HCEC 1CT (cell line): ENCODE measurements at places on chromosomes 6 and 20.

DNA sequence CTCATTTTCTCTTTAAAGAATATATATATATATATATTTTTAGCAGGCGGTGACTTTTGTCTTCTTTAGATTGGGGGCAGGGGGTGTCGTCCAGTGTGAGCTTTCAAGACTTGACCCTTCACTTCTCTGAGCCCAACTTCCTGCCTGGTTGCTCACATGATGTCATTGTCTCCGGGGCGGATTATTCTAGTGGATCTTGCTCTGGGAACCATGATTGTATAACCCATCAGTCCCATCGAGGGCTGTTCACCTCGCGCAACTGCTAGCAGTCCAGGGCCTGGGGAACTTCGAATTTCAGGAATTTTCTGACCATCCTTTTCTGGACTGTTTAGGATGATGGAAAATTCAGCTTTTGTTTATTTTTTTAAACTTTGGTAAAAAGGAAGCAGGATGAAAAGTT is 1.0 kb downstream of the IGF2R start:
- DNase-seq: peak; percentile 84

- no peak for DNase-seq
Measured at GRCh38 chr6:2656460-2657079, 94.2 kb downstream of the MYLK4 start.

DNA sequence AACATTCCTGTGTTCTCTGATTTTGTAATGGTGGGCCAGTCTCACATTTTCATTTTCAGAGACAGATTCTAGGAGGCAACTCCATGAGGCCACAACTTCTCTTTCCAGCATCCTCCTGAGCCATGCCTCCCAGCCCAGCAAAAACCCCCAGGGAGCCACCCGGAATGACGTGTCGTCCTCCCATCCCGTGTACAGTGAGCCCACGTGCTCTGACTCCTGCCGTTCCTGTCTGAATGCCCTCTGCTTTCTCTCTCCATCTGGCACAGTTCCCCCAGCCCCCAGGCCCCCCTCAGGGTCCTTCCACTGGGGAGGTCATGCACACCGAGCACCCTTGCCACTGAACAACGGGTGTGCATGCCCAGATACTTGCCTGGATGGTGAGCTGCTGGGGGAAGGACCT is 38.0 kb downstream of the C20orf203 start:
- DNase-seq: no peak

- DNase-seq: no peak
Measured at GRCh38 chr6:24214984-24215383, 89.0 kb downstream of the NRSN1 start.

GRCh38 chr20:18773566-18773965 is 40.0 kb upstream of the SCP2D1 start:
- DNase-seq: no peak

DNA sequence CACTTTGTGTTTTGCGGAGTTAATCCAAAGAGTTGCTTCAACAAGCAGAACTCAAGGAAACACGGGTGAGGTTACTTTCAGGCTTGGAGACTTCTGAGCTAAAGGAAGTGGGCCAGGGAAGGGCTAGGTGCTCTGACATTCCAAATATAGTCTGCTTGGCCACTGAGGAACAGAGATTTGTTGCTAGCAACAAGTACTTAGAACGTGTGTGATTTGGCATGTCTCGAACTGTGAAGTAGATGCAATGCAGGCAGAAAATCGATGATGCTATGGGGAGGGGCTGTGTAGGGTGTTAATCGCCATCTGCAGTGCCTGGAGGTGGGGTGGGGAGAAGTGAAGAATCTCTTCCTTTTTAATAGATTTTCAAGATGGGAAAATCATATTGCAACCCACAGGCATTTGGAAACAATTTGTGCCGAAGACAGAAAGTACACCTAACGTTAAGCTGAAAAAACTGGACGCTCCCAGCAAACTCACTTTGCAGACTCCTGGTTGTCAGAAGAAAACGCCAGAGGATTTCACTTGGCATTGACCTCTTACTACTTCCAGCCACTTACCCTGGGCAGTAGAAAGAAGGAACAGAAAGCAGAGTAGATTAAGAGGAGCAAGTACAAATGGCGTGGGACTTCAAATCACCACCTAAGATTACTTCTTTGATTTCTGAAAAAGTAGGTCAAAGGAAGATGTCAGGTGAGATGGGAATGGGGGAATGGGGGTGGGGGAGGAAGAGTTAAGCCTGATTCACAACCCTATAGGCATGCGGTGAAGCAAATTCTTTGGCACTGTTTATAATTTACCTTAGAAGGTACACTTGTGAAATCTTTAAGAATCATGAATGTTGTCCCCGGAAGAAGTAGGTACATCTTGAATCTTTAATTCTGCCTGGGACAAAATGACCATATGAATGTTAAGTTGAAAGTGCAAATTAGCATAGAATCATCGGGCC is 314.1 kb downstream of the CD83 start:
- no peak for DNase-seq

DNA sequence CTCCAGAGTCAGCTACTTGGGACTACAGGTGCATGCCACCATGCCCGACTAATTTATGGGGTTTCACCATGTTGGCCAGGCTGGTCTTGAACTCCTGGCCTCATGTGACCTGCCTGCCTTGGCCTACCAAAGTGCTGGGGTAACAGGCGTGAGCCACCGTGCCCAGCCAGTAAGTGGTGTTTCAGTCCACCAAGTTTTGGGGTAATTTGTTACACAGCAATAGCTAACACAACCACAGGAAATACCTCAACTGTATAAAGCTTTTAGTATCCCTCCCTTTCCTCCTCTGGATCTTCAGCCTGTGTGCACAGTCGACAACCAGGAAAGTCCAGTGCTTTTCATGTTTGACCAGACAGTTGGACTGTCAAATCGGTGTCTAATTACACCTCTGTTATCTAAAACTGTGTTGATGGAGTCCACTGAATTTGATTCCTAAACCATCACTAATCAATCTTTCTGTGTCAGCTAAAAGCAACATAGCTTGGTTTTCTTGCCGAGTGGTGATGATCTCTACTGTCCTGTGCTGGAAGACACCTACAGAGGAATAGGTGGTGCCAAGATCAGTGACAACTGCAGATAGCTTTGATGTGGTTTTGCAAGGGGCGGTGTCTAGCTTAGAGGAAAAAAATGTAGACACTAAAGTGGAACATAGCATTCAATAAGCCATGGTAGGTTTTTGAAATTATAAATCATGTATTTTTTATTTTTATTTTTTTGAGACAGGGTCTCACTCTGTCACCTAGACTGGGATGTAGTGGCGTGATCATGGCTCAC is 22.2 kb upstream of the ZBTB2 start:
- no peak for DNase-seq

DNA sequence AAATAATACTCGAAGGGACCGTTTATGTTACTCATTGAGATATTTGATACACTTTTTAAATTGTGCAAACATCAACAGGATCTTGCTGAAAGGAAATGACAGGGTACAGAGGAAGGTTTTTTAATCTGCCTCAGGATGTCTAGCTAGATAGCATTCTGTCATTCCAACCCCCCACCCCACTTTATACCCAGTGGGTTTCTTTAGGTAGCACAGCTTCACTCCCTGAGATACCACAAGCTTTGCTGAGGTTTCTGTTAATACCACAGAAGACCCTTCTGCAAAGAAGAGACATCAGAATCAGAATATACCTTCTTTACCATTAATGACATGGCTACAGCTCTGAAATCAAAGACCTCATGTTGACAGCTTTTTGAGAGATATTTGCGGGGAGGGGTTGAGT is 1.3 kb downstream of the PHACTR2 start:
- DNase-seq: peak; percentile 47

DNA sequence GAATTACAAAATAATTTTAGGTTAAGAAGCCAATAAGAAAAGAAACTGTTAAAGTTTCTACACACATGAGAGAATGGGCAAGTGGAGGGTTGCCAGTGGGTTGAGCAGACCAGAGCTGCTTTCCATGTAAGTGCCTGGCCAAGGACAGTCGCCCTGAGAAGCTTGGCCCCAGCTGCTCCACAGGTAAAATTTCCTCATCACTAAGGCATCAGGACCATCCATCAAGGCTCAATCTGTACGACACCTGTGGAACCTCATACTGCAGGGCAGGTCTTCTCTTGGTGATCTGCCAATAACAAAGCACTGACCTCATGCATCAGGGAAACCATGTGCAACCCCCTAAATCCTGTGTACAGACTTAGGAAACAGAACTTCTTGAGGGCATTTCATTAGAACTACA is 115.4 kb downstream of the INSM1 start:
- DNase-seq: no peak

DNA sequence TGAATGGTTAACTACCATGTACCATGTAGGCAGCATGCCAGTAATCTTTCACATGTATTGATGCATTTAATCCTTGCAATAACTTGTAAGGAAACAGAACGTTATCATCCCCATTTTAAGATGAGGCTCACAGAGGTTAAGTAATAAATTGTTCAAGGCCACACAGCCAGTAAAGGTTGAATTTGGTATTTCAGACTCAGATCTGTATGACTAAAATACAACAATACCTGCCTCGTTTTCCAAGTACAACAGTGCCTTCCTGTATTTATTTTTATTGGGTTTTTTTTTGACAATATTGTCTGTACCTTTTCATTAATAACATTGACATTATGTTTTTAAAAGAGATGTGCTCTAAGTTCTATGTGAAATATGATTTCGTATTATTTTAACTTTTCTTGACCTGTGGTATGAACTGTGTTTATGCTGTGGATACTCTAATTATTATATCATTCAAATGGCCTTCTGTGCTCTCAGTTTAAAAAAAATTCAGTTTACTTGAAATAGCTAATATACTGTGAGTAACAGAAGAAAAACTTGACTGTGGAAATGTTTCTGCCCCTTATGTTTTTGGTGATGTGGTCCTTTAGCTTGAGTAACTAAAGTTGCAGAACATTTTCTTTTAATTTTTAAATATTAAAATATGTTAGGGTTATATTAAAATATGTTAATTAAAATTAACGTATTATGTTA is 39.7 kb downstream of the XRN2 start:
- DNase-seq: peak; percentile 52

DNA sequence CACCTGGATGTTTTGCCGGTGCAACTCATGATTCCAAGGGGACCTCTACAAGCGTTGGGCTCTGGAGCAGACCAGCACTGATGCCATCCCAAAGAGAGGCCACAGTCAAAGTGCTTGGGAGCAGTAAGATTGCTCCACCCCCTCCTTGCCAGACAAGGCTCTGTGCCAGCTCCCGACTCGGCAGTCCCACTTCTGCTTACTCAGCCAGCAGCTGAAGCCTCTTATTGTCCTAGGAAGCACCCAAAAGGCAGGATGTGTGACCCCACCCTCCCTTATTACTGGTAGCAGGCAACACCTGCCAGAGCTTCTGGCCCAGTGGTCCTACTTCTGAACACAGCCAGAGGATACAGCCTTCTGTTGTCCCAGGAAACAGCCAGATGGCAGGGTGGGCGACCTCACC is 614.2 kb downstream of the TENT5A start:
- DNase-seq: no peak

GRCh38 chr6:32668226-32668747 is 1.8 kb upstream of the HLA-DQB1 start:
- DNase-seq: no peak

DNA sequence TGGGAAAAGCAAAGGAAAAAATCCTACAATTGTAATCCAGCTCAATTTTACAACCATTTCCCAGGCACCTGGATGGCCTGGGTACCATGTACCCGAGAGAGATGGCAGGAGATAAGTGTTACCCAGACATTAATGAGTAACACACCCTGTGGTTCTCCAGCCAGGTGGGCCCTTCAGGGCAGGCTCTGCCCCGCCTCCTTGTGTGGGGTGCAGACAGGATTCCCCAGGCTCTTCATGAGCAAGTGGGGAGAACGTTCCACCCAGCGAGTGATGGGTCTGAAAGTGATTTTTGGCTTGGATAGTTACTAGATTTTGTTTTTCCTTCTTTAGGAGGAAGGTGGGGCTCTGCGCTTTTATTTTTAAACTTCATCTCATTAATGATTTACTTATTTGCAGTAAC is 243.9 kb downstream of the TAF4 start:
- no peak for DNase-seq

DNA sequence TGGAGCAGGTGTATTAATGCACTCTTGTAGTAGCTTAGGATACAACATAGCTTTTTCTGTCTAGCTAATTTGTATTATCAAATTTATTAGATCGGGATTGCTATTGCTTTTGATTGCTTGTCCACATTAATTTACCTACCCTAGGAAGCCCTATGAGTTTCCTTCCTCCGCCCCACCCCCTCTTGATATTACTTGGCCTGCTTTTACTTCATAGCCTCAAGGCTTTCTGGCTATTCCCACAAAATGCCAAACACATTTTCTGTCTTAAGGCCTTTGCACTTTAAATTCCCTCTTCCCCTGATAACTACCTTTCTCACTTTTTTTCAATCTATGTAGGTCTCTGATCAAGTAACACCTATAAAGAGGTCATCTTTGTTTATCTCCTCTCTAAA is 99.1 kb upstream of the PRSS16 start:
- DNase-seq: no peak

GRCh38 chr20:54126806-54127655 is 46.8 kb downstream of the CYP24A1 start:
- DNase-seq: no peak

- DNase-seq: no peak
Measured at GRCh38 chr20:25020345-25020744, 27.8 kb upstream of the APMAP start.

DNA sequence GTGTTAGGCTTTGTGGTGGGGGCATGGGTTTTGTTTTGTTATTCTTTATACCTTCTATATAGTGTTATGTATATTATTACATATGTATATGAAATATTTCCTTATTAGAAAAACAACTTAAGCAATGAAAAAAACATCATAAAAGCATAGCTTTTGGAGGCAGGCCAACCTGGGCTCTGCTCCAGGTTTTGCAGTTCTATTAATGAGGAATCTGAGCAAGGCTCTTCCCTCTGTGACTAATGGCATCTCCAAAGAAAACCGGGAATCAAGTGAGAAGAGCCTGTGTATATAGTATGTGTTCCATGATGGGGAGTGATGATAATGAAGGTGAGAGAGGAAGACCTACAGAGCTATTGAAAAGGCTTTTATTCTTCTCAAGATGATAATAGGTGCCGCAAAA is 291.1 kb downstream of the CLIC5 start:
- DNase-seq: peak; percentile 81

- no peak for DNase-seq
Measured at GRCh38 chr20:12535316-12535715, 473.5 kb upstream of the SPTLC3 start.

DNA sequence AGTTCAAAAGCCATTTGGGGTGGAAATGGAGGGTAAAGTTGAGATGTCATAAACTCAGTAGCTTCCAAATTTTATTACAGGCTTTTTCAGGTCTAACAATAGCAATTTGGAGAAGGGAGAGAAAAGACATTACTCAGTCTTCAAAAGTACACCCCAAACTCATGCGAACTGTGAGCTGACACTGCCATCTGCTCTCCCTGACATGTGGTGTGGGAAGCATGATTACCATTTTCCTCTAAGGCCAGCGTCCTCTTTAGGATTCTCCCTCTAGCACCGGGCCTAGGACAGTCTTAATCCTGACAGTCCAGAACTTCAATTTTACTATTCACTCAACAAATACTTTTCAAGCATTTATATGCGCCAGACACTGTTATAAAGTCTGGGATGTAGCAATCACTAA is 536.0 kb upstream of the JARID2 start:
- no peak for DNase-seq
